ENCODE measurements at places on chromosomes 5 and 9.

GRCh38 chr5:67917561-67917960, 298.0 kb upstream of the PIK3R1 start:
- no peak for DNase-seq

- no peak for DNase-seq
Observed at GRCh38 chr9:71058660-71059059, 62.8 kb downstream of the TRPM3 start.

- DNase-seq, result no peak
Observed at GRCh38 chr5:89595056-89595455, 712.1 kb upstream of the MEF2C start.

DNA sequence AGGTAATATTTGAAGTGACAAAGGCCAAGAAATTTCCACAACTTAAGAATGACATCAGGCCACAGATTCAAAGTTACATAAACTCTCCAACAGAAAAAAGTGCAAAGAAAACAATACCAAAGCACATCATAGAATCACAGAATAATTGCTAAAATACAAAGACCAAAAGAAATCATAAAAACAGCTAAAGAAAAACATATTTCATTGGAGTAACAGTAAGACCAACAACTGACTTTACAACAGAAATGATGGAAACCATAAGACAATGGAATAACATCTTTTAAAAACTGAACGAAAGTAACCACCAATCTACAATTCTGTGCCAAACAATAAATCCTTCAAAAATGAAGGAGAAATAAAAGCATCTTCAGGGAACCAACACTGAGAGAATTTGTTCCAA, 38.3 kb downstream of the ZDHHC21 start:
- no peak for DNase-seq

- DNase-seq, result no peak
Observed at GRCh38 chr9:127458921-127459320, 7.6 kb downstream of the LRSAM1 start.

GRCh38 chr5:95382801-95383200, 8.4 kb upstream of the FAM81B start:
- DNase-seq, result no peak

- no peak for DNase-seq
Observed at GRCh38 chr5:123610209-123610608, 98.2 kb downstream of the CSNK1G3 start.

- no peak for DNase-seq
Observed at GRCh38 chr9:642014-642413, 199.5 kb upstream of the DMRT1 start.

DNA sequence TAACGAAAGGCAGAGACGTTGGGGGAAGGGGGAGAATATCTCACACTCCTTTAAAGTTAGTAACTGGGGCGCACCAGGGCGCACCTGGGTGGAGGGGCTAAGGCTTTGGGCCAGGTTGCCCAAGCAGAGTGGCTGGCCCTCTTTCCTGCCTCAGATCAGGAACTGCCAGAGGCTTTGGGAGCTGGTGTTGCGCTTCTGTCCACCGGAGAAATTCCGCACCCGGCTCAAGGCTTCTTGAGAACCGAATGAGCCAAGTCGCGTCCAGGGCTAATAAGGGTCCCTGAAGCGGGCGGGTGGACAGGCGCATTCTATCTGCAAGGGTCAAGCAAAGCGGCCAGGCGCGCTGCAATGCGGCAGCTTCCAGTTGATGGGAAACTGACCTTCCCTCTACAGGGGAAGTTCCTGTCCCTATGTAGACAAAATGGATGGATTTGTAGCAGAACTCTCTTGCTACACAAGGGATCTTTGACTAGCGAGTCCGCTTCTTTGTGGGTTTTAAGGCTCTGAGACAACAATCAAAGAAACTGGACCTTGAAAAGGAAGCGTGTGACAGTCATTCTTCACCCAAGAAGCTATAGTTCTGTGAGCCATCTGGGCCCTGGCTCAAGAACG, 5.5 kb downstream of the PAX5 start:
- no peak for DNase-seq

DNA sequence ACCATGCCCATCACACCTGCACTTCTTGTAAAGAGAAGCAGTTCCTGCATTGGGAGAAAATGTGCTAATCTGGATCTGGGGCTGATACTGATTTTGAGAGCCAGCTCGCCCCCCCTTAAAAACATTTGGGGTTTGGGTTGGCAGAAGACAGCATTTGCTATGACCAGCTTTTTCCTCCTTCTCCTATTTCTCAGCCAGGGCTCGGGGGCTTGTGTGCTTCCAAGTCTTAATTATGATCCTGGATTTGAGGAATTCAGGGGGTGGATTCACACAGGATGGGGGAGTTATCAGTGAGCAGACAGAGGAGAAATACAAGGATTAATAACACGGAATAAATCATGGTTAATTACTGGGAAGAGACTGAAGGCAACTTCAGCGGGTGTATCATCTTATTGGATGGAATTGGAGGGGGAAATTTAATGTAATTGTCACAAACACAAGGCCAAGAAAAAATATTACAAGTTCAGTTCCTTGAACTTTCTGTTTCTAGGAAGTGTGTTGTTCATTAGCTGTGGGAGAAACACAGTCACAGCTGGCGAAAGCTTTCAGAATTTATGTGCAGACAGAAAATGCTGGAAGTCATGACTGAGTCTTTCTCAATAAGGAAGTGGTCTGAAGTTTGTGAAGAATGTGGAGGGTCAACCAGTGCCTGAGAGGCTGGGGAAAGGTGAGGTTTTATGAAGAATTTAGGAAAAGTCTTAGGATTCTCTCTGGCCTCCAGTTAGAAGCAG, 15.3 kb downstream of the C9orf152 start:
- no peak for DNase-seq
